ENCODE measurements at places on chromosomes 7 and 10.

GRCh38 chr7:159155410-159155809 lies 10.7 kb upstream of the VIPR2 start:
- DNase-seq, result no peak

GRCh38 chr10:62199584-62199983 lies 69.1 kb downstream of the RTKN2 start:
- no peak for DNase-seq

DNA sequence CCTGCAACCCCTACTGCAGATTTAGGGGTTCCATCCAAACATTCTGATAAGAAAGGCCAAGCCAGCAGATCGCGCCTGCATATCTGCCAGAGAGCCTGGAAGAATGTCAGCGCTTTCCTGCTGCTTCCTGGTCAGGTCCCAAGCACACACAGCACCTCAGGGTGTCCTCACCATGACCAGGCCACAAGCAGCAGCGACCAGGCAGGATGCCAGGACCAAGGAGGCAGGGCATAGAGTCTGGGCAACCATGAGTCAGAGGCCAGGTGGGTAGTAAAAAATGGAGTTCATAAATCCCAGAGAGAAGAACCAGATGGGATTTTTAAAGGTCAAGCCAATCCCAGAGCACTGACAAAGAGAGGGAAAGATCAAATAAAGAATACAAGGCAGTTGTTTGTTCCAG lies 5.5 kb upstream of the FAM131B start:
- DNase-seq, result peak; percentile 96

DNA sequence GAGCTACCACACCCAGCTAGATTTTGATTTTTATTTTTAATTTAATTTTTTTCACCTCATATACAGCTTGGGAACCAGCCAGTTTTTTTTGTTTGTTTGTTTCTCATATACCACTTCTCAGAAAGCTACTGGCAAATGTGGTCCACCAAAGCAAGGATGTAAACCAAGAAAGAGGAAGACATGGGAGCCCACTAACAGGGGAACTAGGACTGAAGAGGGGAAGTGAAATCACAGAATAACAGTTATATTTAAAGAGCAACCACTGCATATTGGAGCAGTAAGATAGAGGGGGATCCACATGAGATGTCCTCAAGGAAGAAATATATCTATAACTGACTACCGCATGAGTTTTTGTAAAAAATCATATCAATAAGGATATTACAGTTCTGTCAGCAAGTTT lies 10.5 kb downstream of the CPVL start:
- DNase-seq, result no peak

- no peak for DNase-seq
These were observed 337.1 kb upstream of the AKR1E2 start for GRCh38 chr10:4488904-4489303.

GRCh38 chr10:124222988-124223710 lies 129.8 kb upstream of the CHST15 start:
- no peak for DNase-seq

- no peak for DNase-seq
These were observed 31.4 kb downstream of the SVIL start for GRCh38 chr10:29603223-29603896.

- DNase-seq, result no peak
These were observed 4.2 kb upstream of the C10orf71 start for GRCh38 chr10:49294731-49295130.

DNA sequence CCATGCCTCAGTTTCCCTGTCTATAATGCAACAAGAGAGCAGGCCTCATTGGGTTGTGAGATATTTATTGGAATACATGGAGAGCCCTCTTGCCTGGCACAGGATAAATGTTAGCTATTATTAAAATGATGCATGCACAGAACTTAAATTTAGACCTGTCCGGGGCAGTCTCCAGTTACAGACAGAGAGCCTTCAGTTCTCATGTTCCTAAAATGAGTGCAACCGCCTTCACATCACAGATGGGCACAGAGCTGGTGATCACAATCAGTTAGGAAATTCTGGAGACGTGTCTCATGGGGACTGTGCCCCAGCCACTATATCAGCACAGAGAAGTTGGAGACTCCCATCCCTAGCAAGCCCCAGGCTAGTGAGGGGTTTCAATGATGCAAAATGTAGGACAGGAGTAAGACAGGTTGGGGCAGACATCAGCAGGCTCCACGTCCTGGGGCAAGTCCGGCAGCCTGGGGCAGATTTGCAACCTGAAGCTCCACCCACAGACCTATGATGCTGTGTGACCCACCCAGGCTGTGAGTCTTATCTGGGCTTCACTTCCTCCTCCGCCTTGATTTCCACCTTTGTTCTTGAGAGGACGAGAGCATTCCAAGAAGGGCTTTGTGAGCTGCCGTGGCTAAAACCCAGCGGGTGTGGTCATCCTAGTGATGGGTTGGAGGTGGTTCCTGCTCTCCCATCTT lies 49.4 kb downstream of the CXCL12 start:
- DNase-seq, result no peak

DNA sequence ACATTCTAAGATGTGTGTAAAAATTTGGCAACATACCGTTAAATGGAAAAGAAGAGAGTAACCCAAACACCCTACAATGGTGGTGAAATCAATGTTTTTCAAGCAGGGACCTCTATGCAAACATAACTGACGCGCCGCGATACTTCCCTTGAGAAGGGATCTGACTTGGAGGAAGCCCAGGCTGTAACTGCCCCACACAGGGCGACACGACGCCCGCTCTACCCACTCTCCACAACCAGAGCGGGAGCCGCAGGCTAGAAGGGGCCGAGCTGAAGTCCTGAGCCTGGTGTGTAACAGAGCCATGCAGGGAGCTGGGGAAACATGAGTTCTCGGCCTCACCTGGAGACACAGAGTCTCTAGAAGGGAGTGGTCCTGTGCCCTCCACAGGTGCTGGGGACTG lies 120.2 kb downstream of the FAM53B start:
- no peak for DNase-seq

DNA sequence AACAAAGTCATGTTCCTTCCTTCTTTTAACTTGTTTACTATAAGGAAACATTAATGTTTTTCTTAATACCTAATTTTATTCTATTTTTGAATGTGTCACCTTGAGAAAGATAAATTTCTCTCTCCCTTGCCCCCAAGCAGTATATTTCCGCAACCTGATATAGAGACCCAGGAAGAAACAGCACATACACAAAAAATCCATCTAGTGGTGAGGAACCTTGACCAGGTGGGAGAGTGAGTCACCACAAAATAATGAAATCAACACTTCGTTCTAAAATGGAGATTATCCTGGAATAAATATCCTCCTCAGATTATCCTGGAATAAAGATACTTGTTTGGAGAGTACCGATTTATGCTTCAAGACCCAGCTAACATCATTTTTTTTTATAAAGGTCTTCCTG lies 232.9 kb upstream of the PTN start:
- DNase-seq, result no peak

GRCh38 chr7:46320956-46321355 lies 399.9 kb upstream of the IGFBP3 start:
- no peak for DNase-seq

DNA sequence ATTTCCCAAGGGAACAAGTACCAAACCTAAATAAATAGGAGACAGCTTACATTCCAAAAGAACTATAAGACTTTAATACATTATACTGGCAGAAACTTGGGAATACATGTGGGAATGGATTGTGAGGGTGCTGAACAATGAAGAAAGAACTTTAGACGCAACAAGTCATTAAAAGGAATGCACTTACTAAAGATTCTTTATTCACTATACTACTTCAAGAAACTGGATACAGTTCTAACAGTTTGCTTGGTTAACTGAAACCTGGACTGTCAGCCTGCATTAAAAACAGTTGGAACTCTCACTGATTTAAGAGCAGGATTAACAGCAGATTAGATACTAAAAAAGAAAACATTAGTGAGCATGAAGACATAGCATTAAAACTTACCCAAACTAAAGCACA lies 12.0 kb downstream of the CACUL1 start:
- DNase-seq, result no peak

GRCh38 chr10:62708569-62708968 lies 96.0 kb upstream of the ADO start:
- no peak for DNase-seq

GRCh38 chr7:155289107-155289506 lies 8.6 kb upstream of the INSIG1 start:
- DNase-seq, result no peak

DNA sequence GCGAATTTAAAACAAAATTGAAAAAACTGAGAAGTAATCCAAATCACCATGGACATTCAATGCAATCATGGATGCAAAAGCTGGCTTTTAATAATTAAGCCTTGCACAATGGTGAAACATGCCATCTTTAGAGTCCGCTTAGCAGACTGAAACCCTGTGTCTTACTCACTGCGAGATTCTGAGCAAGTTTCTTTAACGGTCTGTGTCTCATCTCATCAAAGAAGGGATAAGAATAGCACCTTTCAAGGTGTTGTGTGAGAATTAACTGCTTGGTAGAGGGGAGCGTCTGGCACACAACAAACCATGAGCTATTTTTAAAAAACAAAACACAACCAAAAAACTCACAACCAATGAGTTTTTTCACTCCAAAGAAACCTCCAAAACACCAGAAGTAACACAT lies 21.4 kb downstream of the ACBD7 start:
- no peak for DNase-seq

- DNase-seq, result no peak
These were observed 178.3 kb upstream of the KLF14 start for GRCh38 chr7:130912082-130912861.

GRCh38 chr7:135980665-135981180 lies 3.6 kb upstream of the MTPN start:
- no peak for DNase-seq

DNA sequence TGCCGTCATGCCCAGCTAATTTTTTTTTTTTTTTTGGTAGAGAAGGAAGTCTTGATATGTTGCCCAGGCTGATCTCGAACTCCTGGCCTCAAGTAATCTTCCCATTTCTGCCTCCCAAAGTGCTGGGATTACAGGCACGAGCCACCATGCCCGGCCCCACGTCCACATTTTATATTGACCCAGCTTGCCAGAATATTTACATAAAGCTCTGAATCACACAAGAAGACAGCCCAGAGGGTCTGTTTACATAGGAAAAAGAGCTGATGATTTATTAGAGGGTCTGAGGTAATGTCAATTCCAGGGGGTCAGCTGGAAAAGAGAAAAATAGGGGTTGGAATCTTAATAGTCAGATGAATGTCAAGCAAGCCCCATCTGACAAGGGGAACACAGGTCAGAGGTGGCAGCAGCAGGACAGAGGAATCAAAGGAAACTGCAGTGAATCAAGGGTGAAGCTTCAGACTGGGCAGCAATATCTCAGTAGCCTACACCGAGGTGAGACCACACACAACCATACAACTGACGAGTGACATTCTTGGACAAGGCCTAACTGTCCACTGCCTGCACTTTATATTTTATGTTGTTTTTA lies 15.8 kb upstream of the SLF2 start:
- no peak for DNase-seq

DNA sequence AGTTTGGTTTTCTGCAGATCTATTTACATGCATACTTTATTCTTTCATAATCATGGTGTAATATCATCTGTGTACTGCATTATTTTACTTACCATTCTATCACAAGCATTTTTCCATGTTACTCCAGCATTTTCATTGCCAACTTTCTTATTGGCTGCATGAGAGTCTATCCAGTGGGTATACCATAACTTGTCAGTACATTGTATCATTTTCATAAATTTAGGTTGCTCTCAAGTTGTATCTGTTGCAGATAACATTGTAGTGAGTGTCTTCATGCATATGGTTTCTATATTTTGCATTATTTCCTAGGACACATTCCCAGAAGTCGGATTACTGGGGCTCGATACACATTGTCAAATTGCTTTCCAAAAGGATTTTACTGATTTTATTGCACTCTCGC lies 87.2 kb upstream of the INSYN2A start:
- no peak for DNase-seq

- DNase-seq, result no peak
These were observed 85.6 kb upstream of the FRMD4A start for GRCh38 chr10:14416308-14416700.

- DNase-seq, result no peak
These were observed at the start of gene OPN4 for GRCh38 chr10:86654411-86655172. Gene OPN4, plus strand, starts transcription at chr10:86654547. Its CDS starts 237 bp downstream, at chr10:86654784.

GRCh38 chr7:158407581-158408317 lies 179.9 kb downstream of the PTPRN2 start:
- DNase-seq, result peak; percentile 68

DNA sequence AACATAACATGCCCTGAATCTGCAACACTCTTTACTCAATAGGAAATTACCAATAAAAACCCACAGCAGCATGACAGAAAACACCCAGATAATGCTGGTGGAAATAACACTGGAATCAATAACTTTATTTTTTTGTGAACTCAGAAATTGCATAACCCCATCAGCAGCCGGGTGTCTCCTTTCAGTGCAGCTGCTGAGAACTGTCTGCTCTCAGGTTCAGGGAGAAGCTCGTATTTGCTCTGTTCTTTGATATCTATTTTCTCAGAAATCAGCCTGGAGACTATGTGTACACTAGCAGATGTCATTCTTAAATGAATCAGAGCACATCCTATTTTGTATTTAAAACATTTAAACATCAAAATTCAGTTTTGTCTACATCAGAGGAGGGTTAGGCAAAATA lies 506.0 kb downstream of the POM121L12 start:
- DNase-seq, result no peak

GRCh38 chr7:112185005-112185834 lies 21.0 kb downstream of the DOCK4 start:
- no peak for DNase-seq

- no peak for DNase-seq
These were observed 152.1 kb downstream of the OAT start for GRCh38 chr10:124266468-124267230.

DNA sequence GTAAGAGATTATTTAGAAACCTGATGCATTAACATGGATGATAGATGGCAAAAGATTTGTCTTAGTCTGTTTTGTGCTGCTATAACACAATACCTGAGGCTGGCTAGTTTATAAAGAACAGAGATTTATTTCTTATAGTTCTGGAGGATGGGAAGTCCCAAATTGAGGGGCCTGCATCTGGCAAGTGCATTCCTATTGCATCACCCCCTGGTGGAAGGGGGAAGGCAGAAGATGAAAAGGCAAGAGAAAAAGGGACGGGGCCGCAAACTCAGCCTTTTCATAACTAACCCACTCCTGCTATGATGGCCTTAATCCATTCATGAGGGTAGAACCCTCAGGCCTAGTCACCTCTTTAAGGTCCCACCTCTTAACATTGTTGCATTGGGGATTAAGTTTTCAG lies 153.4 kb upstream of the LRGUK start:
- no peak for DNase-seq
